ENCODE measurements at places on chromosomes 4 and X. TPM values are rescaled to one million over a fixed set of nuclear protein-coding genes. Genes with fewer than 3 reads are reported as not detected.

GRCh38 chr4:54315561-54316538 is 86.8 kb downstream of the PDGFRA start:
- DNase-seq: no peak

GRCh38 chr4:69610484-69610883 is 29.0 kb downstream of the UGT2A2 start:
- DNase-seq: no peak

GRCh38 chrX:110397339-110397738 is 38.7 kb downstream of the RTL9 start:
- DNase-seq: no peak

DNA sequence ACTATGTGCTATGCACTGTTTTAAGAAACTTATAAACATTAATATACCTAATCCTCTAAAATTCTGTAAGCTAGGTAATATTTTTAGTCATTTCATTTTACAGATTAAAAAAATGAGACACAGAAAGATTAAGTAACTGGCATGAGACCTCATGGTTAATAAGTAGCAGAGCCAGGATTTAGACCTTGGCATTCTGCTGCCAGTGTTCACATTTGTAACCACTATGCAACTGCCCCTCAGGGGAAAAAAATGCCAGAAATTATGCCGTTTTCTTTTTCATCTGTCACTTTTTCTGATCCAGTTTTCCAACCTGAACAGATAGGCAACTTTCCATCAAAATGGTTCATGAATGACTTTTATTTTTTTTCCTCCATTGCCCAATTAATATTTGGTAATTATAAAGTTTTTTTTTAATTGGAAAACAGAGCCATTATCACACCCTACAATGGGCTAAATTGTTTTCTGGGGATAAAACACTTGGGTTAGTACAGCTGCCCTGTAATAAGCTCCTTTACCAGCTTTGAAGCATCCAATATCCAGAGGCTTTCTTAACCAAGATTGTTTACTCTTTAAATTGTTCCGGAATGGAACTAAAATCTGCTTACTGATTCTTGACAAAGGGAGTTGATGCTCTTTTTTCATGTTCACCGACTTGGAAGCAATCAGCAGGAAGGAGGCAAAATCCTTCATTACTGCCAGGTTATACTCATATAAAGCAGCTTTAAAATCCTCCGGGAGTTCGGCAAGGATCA is 56.4 kb upstream of the DDX60 start:
- DNase-seq: no peak

GRCh38 chr4:22338796-22339195 is 177.1 kb downstream of the ADGRA3 start:
- DNase-seq: no peak

DNA sequence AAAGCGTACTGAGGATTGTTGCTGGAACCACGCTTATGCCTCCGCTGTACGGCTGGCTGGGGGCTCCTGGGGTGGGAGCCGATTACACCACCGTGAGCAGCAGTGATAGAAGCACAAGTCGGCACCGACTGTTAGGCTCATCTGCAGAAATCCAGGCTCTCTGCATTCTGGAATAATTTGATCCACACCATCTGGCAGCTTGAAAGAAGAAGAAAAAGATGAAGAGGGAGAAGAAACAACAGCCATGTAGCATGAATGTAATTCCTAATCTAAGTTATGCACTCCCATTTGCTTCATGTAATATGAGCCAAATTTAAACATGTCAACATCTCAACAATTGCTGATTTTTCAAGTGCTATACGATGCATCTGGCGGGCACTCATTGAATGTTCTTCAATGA is 84.6 kb upstream of the DHX15 start:
- DNase-seq: no peak

GRCh38 chr4:73258436-73258685 is 237 bp downstream of the ANKRD17 start:
- DNase-seq: no peak

DNA sequence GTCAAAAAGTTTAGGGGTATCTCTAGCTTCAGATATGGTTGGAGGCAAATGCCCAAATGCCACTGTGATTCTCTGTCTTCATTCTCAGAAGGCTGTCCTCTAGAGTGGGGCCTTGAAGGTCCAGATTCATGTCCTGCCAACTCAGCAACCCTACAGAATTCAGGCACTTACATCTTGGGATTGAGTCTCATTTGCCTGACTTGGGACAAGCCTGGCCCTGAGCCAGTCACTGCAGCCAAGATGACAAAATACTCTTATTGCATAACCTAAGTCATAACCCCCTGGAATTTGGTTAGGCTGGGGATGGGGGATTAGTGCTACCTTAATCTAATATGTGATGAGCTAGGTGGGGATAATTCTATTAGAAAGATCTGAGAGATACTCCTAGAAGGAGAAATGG is 100.5 kb downstream of the AREG start:
- DNase-seq: peak; percentile 48

DNA sequence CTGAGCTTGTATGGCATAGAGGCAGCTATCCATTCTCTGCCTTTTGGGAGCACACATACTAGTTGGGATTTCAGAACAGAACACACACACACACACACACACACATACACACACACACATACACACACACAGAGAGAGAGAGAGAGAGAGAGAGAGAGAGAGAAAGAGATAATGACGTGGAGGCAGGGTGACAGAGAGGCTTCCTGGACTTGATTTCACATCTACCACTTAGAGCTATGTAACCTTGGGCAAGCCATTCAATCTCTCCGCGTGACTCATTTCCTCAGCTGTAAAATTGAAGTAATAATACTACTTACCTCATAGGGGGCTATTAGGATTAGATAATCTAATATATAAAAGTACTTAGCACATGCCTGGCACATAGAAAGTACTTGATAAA is 12.3 kb upstream of the GRIA3 start:
- DNase-seq: no peak

DNA sequence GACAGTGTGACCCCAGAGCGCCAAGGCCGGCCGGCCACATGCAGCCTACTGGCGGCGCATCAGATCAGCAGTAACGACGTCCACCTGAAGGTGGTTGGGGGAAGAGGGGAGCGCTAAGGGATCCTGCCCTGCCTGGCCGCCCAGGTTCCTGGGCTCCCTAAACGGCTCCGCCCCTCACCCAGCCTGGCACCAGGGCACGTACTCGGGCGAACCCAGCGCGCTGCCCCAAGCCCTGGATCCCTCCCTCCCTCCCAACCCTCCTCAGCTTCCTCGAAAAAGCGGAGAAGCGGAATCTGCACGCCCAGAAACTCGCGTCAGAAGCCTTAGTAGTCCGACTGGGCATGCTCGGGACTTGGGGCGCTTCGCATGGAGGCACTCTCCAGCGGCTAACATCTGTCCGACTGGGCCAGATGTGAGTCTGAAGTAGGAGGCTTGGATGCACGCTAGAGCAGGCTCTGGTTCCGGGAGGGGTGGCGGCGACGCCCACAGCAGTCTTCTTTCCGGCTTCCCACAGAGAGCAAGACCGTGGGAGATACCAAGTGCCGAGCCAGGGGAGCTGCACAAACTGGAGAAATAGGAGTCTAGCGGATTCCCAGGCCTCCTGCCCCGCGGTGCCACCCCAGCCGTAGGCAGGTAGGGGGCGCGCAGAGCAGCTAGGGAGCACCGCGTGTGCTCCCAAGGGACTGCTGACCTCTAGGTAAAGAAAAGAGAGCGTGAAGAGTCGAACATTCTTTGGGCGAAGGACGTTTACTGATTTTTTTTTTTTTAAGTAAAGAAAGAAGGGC is 114.3 kb upstream of the TEX13C start:
- peak; percentile 57 for DNase-seq

- no peak for DNase-seq
Observed at GRCh38 chr4:108350332-108350731, 181.6 kb upstream of the LEF1 start.

DNA sequence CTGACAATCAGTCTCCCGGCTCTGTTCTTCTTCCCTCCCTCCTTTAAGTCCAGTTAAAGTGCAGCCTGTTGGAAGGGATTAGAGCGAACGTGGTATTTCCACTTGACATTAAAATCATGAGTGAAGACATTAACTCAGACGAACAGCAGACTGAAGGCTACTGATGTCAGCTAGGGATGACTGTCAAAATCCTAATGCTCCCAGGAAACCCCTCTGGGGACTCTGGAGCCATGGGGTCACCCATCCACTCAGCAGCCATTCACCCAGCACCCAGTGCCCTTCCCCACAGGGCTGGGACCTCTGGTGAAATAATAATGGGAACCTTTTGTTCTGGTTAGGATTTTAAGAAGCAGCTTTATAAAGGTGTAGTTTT is 113.9 kb downstream of the DRD5 start:
- no peak for DNase-seq

GRCh38 chrX:24480400-24480865 is 15.3 kb downstream of the PDK3 start:
- no peak for DNase-seq

- DNase-seq: no peak
Observed at GRCh38 chrX:46582966-46583365, 9.4 kb downstream of the CHST7 start.

GRCh38 chrX:120677004-120677652 is 47.3 kb upstream of the C1GALT1C1 start:
- DNase-seq: no peak

GRCh38 chr4:8939840-8940742 is 68.5 kb upstream of the HMX1 start:
- no peak for DNase-seq

DNA sequence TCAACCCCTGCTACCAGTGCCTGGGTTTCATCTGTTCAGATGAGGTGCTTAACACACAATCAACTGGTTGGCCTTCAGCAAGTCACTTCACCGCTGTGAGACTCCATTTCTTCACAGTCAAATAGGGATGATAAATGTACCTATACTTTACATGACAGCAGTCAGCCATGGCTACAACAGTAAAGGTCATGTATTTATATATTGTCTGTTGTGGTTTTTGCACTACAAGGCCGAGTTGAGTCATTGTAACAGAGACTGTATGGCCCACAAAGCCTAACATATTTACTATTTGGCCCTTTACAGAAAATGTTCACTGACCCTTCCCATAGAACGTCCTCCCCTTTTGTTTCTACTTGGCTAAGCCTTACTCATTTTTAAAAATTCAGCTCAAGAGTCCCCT is 404.6 kb upstream of the F9 start:
- DNase-seq: no peak

The NCBP2L gene
- not detected for total RNA-seq

The GLRA3 gene
- not detected for total RNA-seq

The APLN gene
- total RNA-seq: 11.0 TPM

The SLC2A9 gene
- total RNA-seq: 16.5 TPM

The SHROOM4 gene
- 16.4 TPM for total RNA-seq

The MCTS1 gene
- total RNA-seq: 28.6 TPM

The SSX4 gene
- not detected for total RNA-seq

The TRO gene
- total RNA-seq: 13.5 TPM

The P2RY8 gene
- 5.5 TPM for total RNA-seq
